ENCODE measurements at places on chromosomes 4 and X.
A peak's percentile ranks its signal among the peaks of the same experiment; 100 is the strongest.

GRCh38 chr4:137693641-137694040 is 161.3 kb upstream of the PCDH18 start:
- DNase-seq = no peak

GRCh38 chrX:69987691-69988090 is 62.0 kb downstream of the AWAT2 start:
- no peak for DNase-seq

GRCh38 chr4:144411700-144412099 is 234.3 kb upstream of the HHIP start:
- DNase-seq = no peak

DNA sequence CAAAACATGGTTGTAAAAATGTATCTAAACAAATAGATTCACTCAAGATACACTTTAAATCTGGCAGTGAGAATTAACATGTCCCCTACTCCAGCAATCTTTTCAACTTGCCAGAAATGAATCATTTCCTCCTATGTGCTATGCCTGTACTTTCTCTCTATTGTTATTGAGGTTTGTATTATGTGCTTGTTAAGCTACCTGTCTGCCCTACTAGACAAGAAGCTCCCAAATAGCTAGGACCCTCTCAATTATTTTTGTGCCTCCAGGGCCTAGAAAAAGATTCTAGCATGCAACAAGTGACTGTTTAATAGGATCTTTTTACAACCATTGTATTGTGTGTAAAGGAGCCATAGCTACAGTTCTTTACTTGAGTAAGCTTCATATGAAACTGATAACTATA is 3.5 kb upstream of the SAP30 start:
- no peak for DNase-seq

- no peak for DNase-seq
These were observed 597.2 kb downstream of the GALNTL6 start for GRCh38 chr4:172410363-172410762.

- DNase-seq = no peak
These were observed 475.0 kb downstream of the GABRG1 start for GRCh38 chr4:45648846-45649245.

DNA sequence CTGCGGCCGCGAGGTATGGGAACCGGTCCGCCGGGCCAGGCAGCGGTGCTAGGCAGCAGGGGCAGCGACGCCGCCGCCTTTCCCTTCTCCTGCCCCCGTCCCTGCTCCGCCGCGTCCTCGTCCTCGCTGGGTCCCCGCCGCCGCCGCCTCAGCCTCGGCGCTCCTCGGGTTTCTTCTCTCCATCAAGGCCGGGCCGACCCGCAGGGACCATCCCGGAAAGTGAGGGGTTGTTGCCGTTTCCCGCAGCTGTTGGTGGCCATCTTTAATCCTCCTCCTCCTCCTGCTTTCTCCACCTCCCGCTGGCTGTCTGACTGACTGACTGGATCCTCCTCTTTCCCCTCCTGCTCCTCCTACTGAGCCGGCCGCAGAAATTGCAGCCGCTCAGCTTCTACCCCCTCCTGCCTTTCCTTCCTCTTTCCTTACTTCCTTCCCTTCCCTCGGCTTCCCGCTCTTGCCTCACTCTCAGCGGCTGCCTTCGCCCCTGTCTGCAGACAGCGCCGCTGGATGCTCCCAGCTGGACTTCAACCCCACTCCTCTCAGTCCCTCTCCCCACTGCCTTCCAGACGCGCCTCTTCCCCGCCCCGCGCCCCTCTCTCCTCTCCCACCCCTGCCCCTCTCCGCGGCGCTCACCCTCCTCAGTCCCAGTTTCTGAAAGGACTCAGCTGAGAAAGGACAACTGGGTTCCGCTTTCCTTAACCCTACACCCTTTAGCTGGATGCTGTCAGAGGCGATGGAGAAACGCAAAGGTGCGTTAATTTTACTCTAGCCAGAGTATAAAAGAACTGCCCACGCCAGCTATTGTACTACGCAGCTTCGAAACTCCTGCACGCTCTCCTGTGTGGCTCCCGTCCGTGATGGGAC is at the start of gene WDFY3:
Gene WDFY3 (minus strand): TSS at position 309 of the 861 bp plus-strand sequence. CDS start 106,099 bp downstream, outside the sequence.
- peak; percentile 79 for DNase-seq

GRCh38 chr4:858831-859451 is 33.0 kb upstream of the CPLX1 start:
- no peak for DNase-seq

DNA sequence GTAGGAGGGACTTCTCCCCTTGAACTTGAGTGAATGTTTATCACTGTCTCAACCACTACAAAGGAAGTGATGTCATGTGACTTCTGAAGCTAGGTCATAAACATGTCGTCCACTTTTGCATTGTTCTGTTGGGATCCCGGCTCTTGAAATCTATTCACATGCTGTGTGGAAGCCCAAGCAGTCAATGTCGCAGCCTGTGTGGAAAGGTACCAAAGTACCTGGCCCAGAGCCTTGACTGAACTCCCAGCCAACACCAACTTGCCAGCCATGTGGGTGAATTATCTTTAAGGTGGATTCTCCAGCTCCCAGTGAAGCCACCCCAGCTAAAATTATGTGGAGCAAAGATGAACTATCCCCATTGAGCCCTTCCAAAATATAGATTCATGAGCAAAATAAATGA is 85.0 kb upstream of the USP38 start:
- peak; percentile 17 for DNase-seq

DNA sequence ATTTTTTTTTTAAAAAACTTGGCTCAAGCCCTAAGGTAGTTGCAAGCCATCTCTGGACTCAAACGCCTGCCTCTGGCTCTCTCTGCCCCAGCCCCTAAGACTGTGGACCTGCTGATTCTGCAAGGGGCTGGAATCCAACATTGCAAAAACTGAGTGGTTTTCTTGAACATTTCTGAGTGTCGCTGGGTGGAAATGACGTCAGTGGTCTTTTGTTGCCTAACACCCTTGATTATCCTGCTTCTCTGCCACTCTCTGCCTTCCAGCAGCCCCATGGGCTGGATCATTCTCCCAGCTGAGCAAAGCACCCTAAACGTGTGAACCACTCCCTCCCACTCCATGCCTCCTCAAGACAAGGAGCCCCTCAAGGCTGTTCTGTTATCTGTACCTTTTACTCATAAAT is 16.6 kb downstream of the BST1 start:
- DNase-seq = no peak

- DNase-seq = no peak
These were observed 12.6 kb downstream of the SRD5A3 start for GRCh38 chr4:55358668-55359067.

All from left ventricle myocardium inferior (tissue), 1 donor.